ENCODE measurements at places on chromosomes 5 and 9. TPM values are rescaled to one million over a fixed set of nuclear protein-coding genes. Genes with fewer than 3 reads are reported as not detected.
A peak's percentile ranks its signal among the peaks of the same experiment; 100 is the strongest.

GRCh38 chr9:136799854-136800657 is 3.9 kb downstream of the CCDC183 start:
- DNase-seq: peak; percentile 11

GRCh38 chr9:115913696-115914095 is 239.9 kb upstream of the PAPPA start:
- DNase-seq: no peak

DNA sequence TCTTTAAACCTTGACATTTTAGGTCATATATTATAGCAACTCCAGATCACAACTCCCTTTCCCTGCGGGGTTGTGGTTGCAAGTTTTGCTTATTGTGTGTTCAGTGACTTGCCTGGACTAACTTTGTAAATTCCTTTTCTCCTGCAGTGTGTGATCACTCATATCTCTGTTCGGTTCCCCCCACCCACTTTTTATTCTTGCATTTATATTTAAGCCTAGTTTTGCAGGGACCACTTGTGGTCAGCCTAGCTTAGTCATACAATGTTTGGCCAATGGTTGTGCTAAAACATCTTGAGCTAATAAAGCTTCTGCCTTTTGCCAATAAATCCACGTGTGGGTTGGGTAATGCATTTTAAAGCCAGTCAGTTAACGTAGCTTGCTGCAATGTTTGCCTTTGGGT is 146.5 kb upstream of the IRX4 start:
- DNase-seq: no peak

DNA sequence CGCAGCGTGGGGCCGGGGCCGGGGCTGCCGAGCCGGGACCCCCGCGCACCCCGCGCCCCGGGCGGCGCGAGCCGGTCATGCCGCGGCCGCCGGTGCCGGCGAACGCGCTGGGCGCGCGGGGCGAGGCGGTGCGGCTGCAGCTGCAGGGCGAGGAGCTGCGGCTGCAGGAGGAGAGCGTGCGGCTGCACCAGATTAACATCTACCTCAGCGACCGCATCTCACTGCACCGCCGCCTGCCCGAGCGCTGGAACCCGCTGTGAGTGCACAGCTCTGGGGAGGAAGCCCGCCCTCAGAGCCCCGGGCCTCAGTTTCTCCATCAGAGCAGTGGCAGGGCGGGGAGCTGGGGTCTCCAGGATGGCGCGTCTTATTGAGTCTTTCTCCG is 335 bp downstream of the GALNT12 start:
- no peak for DNase-seq

- peak; percentile 36 for DNase-seq
These were observed 8.4 kb downstream of the DCANP1 start for GRCh38 chr5:135438636-135439221.

GRCh38 chr9:14936491-14936890 is 26.3 kb upstream of the FREM1 start:
- peak; percentile 13 for DNase-seq

DNA sequence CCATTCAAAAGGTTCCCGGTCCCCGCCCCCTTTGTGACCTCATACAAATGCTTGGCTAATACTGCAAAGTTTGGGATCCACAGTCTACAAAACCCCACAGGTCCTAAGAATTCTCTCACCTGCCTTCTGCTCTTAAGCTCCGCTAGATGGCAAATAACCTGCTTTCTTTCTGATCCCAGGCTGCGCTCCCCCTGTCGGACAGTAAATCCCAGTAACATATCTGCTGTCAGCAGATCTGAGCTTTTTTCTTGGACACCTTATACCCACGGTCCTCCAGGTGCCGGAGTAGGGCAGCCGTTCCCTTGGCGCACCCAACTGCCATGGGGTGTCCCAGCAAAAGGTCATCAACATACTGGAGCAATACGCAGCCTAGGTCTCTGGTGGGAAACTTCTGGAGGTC is 39.0 kb upstream of the PPP1R26 start:
- DNase-seq: no peak

DNA sequence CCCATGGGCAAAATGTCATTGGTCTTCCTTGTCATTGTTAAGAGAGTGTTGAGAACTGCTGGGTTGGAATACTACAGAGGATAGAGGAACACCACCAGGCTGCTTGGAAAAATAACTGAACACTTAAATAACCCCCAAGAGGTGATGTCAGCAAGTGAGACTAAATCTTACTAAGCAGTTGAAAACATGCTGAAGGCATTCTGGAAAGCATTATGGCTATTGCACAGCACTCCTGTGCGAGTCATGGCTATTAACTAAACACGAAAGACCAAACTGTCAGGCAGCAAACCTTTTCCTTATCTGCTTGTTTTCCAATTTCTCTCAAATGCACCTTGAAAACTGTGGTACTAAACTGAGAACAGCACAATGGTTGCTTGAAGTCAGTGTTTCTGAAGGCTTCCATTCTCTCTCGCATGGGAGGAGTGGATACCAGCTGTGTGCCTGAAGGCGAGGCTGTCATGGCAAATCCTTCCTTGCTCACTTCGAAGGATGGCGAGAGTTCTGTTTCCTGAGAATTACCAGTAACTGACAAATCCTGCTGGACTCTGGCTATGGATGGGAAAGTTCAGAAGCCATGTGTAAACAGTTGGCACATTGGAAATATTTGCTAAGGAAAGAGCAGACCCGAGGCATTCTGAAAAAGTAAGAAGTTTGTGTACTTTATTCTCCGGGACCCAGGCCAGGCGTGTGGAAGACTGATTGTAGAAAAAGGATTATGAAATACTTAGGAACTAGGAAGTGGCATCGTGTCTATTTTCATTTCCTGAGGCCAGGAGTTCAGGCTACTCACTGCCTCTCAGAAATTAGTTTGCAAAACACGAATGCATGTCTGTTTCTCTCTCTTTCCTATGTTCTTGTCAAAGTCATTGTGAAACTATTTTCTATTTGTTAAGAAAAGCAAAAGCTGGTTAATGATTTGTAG is 182.1 kb downstream of the DMRT2 start:
- DNase-seq: no peak

Gene MLANA
- total RNA-seq: not detected

Gene TLX3
- not detected for total RNA-seq

Gene GABRA1
- not detected for total RNA-seq

Gene CATSPER3
- 0.08 TPM for total RNA-seq

Gene LCN1
- total RNA-seq: not detected

Gene EPB41L4B
- total RNA-seq: 4.1 TPM

All from SJSA1 (cell line).